GM12891 (cell line): ENCODE measurements at places on chromosomes 6 and 20.

- DNase-seq = no peak
Observed at GRCh38 chr20:41443691-41444090, 77.1 kb upstream of the EMILIN3 start.

GRCh38 chr6:122078481-122078880 lies 321.0 kb upstream of the HSF2 start:
- DNase-seq = no peak

DNA sequence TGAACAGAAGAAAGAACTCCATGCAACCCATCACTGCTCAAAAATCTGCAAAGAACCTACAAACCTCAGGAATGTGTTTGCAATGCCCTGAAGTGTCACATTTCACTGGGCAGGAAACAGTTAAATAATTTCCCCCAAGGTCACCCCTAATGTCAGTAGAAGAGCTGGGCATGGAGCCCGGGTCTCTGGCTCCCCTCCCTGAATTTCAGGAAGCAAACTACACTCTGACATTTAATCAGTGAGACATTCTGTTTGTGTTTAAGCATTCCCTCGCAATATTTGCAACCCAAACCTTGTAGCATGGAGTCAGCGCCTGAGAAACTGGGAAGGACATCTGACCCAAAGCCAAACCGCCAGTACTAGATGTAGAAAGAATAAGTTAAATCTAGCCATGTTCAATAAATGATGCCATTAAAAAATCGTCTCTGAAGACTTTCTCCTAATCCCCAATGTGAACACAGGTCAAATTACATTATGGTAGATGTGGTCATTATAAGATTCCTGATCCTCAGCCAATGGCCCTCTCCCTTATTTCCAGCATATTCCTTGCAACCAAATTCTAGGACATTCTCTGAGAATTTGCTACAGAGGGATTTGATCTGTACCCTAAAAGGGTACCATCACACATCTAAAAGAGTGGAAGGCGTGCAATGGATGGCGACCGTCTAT lies 91.2 kb upstream of the ADTRP start:
- DNase-seq = no peak

DNA sequence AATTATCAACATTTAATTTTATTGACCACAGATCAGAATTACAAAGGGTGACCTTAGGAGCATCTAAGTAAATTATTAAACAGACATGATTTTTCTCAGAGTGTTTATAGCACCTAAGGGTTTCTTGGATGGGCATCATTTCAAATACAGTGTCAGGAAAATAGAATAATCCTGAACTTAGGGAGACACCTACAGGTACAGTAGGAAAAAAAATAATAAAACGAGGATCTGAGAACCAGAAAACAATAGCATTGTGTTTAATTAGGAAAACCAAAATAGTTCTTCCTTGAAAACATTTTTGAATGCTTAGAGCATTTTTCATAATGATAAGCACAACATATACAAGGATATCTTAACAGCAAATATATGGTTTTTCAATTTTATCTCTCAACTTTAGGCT lies 39.2 kb downstream of the MMUT start:
- DNase-seq = no peak

GRCh38 chr6:30091577-30092381 lies 16.2 kb upstream of the RNF39 start:
- DNase-seq = no peak
